ENCODE measurements at places on chromosomes 7 and 10.

GRCh38 chr7:105940109-105940508 lies 23.0 kb upstream of the CDHR3 start:
- DNase-seq = no peak

DNA sequence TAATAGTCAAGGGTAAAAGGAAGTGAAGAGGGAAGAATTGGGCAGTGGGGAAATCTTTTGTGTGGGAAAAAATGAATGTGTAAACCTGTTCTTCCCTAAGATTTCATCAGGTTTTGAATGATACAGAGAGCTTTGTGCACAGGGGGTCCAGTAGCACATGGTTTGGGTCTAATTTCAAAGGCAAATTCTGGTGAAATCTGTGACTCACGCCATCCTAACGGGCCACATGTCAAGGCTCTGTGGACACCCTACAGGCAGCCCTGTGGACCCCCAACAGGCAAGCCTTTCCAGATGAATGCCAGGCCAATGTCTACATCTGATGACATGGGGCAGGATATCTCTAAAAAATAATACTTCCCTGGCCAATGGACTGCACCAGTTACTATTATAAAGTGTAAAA lies 309.8 kb downstream of the PARD3 start:
- DNase-seq = no peak

DNA sequence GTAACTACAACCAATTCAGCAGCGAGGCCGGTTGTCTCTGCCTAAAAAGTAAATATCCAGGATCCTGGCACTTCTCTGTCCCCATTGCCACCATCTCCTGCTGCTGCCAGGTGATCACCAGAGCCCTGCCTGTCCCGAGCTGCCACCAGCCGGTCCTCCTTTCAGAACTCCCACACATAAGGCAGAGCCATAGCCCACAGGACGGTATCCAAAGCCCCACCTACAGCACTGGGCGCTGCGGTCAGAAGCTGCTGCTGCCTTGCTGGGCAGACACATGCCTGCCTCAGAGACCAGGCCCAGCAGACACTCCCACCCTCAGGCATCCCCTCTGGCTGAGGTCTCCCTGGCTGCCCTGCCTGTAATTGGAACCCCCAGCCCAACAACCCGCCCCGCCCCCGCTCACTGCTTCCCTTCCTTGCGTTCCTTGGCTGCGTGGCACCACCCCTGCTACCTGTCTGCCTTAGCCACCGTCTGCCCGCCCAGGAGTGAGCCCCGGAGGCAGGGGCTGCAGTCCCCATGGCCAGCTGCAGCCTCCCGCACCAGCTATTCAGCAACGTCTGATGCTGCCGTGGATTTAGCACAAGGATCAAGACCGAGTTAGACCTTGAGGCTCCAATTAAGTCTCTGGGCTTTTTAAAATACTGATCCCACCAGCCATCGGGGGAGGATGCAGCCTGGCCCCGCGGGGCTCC lies 100.7 kb downstream of the CYTH3 start:
- DNase-seq = no peak

DNA sequence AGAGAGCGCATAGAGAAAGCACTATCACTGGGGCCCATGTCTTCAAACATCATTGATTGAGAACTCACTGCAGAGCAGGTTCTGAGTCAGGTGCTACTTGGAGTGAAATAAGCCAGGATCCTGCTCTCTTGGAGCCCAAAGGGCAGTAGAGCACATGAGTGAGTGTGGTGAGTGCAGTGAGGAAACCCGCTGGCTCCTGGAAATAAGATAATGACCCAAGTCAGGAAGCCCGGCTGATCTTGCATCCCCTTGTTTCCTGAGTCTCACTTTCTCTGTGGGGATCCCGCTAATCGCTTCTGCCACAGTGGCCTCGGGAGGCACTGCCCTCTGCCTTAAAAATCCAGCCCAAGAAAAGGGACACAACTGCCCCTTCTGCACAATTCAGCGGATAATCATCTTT lies 7.1 kb upstream of the FAM107B start:
- DNase-seq = no peak

DNA sequence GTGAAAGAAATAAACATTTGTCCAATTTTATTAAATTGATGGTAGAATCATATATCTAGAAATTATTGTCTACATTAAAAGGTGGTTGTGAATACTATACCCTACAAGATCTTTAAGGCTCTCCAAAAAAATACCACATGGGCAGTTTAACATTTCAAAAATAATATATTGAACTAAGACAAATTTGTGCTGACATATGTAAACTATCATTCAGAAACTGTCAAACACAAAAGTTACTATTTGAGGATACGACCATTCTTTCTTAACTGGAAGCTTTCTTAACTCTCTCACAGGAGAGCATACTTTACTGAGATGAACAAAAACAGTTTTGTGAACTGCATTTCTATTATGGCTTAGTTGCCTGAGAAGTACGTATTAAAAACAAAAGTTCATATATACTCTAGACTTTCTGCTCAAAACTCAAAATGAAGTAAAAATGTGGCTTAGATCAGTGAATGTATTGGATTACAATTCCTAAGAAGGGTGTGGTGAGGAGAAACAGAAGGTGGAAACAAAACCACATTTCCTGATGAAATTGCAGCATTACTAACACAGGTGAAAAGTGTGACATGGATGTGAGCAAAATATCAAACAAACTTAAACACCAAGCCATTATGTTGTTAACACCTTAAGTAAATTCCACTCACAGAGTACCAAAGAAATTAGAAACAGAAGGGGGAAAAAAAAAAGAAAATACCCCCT lies 138.5 kb downstream of the SEMA3A start:
- no peak for DNase-seq

DNA sequence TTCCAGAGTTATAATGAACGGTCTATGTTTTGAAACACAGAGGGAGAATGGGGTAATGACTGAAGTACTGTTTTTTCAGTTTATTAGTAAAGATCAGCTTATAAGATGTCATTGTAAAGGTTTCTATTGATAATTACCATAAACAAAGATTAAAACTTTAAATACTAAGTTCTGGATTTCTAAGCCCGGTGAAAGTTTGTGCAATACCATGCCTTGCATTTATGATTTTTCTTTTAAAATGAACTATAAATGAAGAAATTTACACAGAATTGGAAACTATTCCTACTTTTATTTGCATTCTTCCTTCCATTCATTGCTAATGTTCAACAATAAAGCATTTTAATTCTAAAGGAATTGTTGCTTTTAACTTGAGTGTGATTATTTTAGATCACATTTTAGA lies 4.9 kb downstream of the MEOX2 start:
- no peak for DNase-seq

- DNase-seq = no peak
These were observed 14.0 kb downstream of the RBP3 start for GRCh38 chr10:47362199-47362598.

- DNase-seq = no peak
These were observed 97.1 kb downstream of the AGMO start for GRCh38 chr7:15464667-15465121.

- DNase-seq = no peak
These were observed 10.9 kb upstream of the GDF2 start for GRCh38 chr10:47311193-47311931.

DNA sequence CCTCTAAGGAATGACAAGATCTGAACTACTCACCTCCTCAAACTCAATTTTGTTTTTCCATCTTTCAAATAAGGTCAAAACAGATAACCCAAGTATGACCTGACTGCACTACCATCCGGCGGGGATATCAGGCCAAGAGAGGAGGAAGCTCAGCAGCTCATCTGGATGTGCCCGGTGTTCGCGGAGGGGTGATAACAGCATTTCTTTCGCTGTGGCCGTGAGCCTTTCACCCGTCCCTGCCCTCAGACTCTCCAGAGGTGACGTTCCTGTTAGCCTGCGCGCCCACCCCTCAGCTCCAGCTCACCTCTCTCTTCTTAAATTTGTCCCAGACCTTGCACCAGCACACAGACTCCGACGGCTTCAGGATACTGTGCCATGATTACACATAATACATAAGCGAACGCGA lies 526 bp downstream of the ZNF248 start:
- DNase-seq = no peak

GRCh38 chr7:156556083-156556482 lies 84.5 kb upstream of the RNF32 start:
- DNase-seq = no peak

DNA sequence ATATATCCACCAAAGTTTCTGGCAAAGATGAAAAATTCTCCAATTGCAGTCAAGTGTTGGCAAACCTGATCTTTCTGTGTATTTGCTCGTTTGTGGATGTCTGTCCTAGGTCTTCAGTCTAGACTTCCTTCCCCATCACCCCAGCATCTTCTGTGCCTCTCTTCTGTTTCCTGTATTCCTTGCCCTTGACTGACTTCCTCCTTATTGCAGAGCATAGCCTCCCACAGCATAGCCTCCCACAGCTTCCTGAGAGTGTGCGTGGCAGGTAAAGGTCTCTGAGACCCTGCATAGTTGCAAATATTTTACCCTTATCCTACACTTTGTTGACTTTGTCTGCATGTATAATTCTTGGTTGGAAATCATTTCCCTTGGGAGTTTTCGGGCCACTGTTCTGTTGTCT lies 18.4 kb downstream of the SLC18A2 start:
- no peak for DNase-seq

DNA sequence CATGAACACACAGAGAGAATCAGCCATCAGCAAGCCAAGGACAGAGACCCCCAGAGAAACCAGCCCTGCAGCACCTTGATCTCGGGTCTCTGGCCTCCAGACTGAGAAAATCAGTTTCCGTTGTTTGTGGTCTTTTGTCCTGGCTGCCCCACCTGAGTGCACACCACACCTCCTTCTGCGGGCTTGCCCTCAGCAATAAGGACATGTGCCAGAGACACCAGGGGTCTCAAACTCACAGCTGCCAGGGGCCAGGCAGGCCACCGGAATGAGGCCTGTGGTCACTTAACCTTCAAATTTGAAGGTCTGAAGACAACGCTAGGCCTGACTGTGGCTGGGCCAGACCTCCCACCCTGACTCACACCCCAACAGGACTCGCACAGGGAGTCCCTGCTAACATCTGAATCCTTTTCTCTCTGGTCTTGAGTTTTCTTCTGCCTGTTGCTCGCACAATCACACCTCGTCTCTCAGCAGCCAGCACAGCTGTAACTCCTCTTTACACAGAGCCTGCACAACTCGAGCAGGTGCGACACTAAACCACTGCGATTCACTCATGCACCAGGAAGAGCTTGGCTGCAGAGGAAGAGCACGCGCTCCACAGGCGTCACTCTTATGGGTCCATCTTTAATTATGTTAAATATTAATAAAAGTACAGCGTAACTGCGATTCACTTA lies 86.2 kb downstream of the CHST15 start:
- no peak for DNase-seq

DNA sequence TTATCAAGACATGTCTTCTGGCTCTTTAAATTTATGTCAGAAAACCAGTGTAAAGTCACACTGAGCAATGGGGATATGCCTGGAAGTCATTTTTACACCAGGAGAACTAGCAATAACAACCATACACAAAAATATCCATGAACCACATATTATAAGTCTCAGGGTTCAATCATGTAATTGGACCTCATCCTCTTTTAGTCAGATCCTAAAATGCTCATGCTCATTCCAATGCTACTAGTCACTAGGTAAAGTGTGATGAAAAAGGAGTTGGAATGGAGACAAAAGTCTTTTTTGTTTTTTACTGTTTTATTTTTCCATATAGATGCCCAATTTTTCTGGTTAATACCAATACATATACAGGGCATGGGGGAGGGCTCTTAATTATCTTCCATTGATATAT lies 306.1 kb downstream of the DGKB start:
- no peak for DNase-seq

GRCh38 chr10:69317626-69318105 lies 39.4 kb downstream of the HK1 start:
- DNase-seq = no peak

- DNase-seq = peak; percentile 46
These were observed 170.5 kb downstream of the SEPTIN7 start for GRCh38 chr7:35971133-35971891.

DNA sequence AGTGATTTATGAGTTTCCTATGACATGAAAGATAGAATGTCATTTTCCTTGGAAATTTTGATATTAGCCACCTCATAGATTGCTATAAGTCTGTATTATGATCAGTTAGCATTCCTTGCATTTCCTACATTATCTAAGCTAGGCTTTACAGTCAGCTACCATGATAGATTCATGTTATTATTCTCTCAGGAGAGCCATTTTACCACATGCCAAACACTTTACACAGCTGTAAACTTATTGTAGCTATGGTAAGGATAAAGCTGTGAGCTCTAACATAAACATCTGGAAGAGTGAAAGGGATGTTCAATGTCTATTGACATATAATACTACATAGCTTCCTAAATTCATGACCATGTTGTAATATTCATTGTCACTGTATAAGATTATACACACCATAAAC lies 608.0 kb downstream of the PHTF2 start:
- no peak for DNase-seq

DNA sequence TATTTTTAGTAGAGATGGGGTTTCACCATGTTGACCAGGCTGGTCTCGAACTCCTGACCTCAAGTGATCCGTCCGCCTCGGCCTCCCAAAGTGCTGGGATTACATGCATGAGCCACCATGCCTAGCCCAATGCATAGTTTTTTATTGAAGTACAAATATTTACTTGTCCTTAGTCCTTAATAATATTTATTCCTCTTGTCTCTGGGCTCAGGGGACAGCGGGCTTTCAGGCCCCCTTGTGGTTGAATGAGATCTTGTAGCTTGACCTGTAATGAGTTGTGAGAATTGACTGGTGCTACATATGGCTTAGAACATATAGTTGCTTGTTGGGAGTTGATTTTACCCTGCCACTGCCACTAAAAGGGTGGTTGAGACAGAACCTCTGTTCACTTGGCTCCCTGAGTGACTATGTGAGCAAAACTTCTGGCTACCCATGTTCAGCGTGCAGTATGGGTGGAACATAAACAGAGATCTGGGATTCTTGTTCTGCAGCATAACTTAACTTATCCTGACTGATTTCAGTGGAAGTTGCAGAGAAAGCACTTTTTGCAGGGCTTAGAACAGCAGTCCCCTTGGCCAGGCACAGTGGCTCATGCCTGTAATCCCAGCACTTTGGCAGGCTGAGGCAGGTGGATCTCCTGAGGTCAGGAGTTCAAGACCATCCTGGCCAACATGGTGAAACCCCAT lies 14.9 kb downstream of the CCL26 start:
- DNase-seq = peak; percentile 28

GRCh38 chr7:35241436-35241835 lies 12.5 kb downstream of the TBX20 start:
- DNase-seq = no peak
